ENCODE measurements at places on chromosomes 1 and 21.

- no peak for DNase-seq
Measured at GRCh38 chr1:85330711-85331290, 54.4 kb upstream of the BCL10 start.

DNA sequence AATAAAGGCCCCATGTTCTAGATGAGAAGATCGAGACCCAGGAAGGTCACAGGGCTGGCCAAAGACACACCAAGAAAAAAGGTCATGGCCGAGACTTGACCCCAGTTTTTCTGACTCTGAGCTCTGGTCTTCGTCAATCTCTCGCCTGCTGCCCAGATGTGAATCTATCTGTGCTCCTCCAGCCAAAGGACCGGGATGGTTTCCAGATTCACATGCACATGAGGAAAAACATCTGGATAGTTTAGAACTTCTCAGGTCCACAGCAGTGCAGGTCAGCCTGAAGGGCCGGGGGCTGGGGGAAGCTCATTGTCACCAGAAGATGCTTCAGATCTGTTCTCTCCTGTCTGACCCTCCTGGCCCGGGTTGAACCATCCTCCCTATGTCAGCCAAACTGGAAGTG is 49.0 kb downstream of the KCNN3 start:
- DNase-seq: no peak

DNA sequence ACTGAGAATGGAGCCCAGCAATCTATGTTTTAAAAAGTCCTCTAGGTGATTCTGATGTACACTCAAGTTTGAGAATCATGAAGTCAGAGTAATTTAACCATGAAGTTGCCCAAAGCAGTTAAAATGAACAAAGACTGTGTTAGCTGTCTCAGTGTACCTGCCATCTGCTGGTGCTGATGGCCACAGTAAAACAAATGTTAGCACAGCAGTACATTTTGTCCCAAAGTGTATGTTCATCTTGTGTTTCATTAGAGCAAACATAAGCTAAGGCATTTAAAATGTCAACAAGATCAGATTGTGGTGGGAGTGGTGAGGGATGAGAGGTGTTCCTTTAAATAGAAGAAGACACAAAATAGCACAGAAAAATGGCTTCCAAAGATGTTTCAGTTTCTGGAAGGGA is 31.1 kb downstream of the FYB2 start:
- no peak for DNase-seq

DNA sequence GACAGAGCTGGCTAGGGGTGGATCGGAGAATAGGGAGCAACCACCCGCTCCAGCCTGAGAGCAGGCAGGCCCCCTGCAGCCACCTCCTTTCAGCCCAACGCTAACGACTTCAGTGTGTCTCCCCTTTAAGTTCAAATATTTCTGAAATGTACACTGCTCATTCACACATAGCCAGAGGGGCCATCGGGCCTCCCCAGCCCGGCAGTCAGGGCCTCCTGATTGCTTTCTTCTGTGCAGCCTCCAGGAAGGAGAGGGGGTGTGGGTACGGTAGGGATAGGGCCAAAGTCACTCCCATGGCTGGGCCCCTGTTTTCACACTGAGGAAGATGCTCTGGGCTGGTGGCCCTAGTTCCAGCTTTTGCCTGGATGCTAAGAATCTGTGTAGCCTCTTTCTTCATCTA is 64.8 kb downstream of the EPHB2 start:
- no peak for DNase-seq

DNA sequence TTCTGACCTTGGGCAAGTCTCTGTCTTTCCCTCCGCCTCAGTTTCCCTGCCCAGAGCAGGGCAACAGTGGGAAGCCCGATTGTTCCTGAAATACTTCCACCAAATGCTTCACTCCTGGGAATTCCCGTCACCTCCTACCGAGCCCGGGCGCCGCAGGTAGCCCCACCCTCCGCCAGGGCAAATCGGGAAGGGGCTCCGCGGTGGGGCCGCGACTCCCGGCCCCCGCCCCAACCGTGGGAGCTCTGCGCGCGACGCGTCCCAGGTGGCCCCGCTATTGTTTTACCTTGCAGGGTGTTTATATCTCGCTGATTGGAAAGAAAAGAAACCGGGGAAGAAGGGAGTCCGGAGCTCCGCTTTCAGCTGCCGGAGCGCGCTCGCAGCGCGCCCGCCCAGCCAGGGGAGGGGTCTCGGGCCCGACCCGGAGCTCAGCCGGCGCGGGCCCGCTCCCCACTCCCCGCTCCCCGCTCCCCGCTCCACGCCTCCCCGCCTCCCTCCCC is 407 bp downstream of the IGSF3 start:
- DNase-seq: no peak

- no peak for DNase-seq
Measured at GRCh38 chr1:22888320-22889075, 84.2 kb downstream of the LACTBL1 start.

All from NCI-H446 treated with DMSO at 0.1 percent for 48 hours (cell line).